ENCODE measurements at places on chromosomes 16 and 17. TPM values are rescaled to one million over a fixed set of nuclear protein-coding genes. Genes with fewer than 3 reads are reported as not detected.

DNA sequence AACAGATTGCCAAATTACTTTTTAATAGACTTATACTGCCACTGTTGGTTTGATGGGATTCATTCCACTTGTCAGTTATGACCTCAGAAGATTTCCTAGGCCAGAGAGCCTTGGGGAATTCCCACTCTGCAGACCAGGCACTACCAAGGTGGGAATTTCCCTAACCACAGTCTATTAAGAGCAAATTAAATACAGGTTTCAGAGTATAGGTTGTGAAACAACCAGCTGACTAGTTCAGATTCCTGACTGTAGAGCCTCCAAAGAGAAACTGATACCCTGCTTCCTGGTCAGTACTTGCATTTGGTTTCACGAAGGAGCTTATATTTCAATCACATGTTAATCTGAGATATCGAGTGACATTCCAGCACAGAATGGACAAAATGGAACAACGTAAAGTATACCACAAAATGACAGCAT is 186.5 kb downstream of the STX8 start:
- peak; percentile 46 for DNase-seq

- peak; percentile 54 for DNase-seq
Observed at GRCh38 chr17:73030995-73031394, 61.5 kb downstream of the SLC39A11 start.

DNA sequence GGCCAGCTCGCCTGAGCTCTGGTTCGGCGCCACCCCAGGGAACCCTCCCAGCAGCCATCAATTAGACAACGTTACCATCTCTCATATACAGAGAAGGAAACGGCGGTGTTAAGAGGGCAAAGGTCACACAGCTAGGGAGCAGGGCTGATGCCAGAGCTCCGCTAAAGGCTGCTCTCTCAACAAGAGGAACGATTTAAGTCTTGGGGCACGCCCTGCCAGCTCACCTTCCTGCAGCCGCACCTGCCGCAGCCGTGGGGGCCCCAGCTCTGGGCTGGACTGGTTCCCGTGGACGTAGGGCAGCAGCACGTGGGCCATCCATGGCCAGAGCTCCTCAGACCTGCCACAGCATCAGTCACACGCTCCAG is 43.5 kb downstream of the PKD1 start:
- peak; percentile 88 for DNase-seq

DNA sequence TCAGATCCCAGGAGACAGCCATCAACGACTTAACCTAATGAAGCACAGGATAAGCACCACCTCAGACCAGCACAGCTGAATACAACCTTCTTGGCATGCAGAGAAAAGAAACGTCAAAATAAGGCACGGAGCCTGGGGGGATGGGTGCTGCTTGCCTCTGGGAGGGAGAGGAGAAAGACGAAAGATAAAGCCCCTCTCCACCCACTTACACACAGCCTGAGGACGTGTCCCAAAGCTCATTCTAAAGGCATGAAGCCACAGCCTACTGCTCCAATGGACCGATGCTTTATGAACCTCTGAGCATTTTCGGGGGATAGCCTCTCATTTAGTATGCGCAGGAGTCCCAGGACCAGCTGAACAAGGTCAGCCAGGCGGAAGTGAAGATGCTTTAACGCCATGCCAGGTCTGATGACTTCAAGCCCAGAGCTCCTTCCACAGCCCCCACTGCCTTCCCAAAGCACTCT is 31.1 kb downstream of the ST3GAL2 start:
- DNase-seq: no peak

DNA sequence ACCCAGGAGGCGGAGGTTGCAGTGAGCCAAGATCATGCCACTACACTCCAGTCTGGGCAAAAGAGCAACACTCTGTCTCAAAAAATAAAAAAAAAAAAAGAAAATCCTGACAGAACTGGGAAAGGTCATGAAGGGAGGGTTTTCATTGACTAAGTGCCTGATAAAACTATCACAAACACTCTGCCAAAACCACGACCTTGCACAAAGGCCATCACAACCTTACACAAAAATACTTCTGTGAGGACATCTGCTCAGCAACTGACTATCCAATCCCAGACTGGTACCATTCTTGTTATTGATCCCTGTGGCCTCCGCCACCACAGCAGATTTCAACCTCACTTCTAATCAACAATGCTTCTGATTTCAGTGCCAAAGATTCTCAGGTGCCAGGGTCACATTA is 40.1 kb downstream of the MPHOSPH6 start:
- no peak for DNase-seq

DNA sequence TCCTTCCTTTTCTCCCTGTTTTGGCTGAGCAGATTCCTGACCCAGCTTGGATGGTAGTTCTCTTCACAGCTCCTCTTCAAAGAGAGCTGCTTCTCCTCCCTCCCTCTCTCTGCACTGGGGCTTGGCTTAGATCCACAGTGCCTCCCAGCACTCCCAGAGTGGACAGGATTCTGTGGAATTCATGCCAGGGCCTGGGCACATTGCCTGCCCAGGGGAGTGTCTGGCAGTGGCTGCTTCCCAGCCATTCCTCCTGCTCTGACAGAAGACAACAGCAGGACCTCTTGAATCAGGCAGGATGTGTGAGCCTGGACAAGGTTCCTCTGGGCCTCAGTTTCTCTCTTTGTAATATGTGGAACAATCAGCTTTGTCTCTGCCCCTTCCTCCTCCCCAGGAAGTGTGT is 4.5 kb upstream of the MMP28 start:
- peak; percentile 42 for DNase-seq

GRCh38 chr17:74769856-74770497 is 6.2 kb downstream of the NAT9 start:
- DNase-seq: peak; percentile 26

XYLT1 gene
- 2.5 TPM for polyA plus RNA-seq

TACO1 gene
- polyA plus RNA-seq: 29.1 TPM

MT1G gene
- polyA plus RNA-seq: 428 TPM

TMC8 gene
- 1.3 TPM for polyA plus RNA-seq

CRISPLD2 gene
- polyA plus RNA-seq: 5.1 TPM

KRTAP1-1 gene
- polyA plus RNA-seq: not detected

Data from small intestine (tissue), 16 donors.